ENCODE measurements at places on chromosomes 5 and 9.

- no peak for DNase-seq
These were observed 222.9 kb upstream of the RIOK2 start for GRCh38 chr5:97405941-97406340.

DNA sequence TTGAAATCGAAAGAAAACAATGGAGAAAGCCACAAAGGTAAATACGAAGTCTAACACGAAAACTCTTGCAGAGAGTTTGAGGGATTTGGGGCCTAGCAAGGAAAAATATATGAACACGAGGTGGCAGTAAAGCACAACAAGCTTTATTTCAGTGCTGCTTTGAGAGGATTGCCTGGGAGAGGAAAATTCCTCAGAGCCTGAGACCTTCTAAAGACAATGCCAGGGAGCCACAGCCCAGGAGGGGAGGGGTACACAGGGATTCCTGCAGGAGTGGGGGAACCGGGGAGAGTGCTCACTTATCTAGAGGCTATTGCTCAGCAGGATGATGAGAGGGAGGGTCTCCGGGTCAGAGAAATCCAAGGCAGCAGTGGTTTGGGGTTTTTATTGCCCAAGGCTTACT, 134.9 kb upstream of the ADCY2 start:
- no peak for DNase-seq

- DNase-seq, result no peak
These were observed 82.9 kb downstream of the NREP start for GRCh38 chr5:111673891-111674626.

DNA sequence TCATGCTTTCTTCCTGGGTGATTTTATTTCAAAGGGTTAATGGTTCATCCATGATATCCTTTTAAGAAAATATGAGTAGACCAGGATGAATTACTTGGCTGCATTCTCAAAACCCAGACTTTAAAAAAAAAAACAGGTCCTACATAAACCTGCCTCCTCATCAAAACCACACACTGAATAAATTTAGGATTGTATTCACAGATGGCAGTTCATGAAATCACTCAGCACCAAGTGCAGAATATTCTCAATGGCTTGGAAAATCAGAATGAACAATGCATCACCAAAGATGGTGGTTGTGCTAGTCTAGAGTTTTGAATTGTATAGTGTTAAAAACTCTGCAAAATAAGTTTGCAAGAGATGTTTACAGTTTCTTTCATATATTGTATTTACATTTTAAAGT, 145.4 kb upstream of the GRAMD2B start:
- no peak for DNase-seq

DNA sequence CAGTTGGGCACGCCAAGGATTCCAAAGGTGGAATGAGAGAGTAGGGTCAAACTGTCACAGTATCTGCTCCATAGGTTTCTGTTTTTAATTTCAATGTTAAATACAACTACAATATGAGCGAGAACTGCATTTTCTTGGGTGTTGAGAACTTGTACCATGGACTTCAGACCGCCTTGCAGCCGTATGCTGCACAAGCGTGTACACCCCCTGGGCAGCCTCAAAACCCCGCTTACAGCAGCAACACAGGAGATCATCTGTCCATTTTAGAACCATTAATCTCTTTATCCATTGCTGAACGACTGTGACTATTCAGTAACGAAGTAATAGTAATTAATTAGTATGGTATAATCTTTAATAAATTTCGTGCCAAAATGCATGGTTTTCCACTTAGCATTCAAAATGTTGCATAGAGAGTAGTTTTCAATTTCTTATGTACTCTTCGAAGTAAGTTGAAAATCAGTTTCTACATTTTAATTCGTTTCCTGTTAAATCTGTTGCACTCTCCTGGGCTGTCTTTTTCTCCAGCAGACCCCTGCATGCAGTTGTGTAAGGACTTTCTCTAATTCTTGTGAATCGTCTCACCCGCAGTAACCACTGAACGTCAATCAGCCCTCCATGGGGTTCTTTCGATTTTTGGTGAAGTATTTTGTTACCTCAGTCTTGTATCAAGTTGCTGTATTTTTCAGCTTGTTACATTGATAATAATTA, 42.0 kb upstream of the GARNL3 start:
- DNase-seq, result no peak

GRCh38 chr5:143102411-143102810, 301.1 kb downstream of the NR3C1 start:
- no peak for DNase-seq

- DNase-seq, result no peak
These were observed 9.8 kb upstream of the FTMT start for GRCh38 chr5:121841892-121842291.

DNA sequence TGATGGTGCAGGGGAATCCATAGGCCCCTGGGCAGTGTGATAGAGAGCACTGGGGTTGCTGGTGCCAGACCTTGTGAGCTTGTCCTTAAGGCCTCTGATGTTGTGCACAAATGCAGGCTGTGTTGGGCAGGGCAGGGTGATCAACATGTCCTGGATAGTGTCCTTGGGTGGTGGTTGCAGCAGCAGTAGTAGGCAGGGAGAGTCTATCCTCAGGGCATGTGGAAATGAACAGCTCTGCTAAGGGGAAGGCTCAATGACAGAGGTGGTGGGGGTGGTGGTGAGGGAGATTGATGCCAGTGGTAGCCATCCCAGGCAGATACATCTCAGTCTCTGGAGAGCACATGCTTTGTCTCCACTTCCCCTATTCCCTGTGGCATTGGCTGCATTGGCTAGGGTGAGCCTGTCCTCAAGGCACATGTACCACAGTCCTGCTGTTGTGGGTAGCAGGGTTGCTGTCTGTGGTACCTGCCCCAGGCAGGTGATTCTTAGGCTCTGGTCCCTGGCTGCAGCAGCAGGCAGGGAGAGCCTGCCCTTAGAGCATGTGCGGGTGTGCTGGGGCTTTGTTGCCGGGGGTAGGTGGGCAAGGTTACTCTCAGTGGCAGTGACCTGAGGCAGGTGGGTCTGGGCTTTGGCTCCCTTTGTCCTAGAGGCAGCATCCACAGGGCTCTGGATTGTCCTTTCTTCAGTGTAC, 111.1 kb downstream of the WDR70 start:
- DNase-seq, result no peak

GRCh38 chr9:89008055-89008743, 16.9 kb downstream of the S1PR3 start:
- DNase-seq, result no peak

DNA sequence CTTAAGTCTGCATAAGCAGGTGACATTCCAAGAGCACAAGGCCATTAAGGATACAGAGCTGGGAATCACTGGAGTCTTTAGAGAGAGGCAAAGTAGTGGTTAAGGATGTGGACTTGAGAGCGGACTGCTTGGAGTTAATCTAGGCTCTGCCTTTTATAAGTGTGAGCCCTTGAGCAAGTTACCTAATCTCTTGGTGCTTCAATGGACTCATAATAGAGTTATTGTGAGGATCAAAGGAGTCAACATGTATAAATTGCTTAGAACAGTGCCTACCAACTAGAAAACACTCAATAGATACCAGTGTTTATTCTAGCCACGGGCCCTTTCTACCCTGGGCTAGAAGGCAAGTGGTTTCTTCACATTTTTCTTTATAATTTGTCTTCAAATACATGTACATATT, 819.4 kb downstream of the NR2F1-AS1 start:
- DNase-seq, result no peak

- no peak for DNase-seq
These were observed 597.0 kb downstream of the PTPRD start for GRCh38 chr9:10015755-10016154.

DNA sequence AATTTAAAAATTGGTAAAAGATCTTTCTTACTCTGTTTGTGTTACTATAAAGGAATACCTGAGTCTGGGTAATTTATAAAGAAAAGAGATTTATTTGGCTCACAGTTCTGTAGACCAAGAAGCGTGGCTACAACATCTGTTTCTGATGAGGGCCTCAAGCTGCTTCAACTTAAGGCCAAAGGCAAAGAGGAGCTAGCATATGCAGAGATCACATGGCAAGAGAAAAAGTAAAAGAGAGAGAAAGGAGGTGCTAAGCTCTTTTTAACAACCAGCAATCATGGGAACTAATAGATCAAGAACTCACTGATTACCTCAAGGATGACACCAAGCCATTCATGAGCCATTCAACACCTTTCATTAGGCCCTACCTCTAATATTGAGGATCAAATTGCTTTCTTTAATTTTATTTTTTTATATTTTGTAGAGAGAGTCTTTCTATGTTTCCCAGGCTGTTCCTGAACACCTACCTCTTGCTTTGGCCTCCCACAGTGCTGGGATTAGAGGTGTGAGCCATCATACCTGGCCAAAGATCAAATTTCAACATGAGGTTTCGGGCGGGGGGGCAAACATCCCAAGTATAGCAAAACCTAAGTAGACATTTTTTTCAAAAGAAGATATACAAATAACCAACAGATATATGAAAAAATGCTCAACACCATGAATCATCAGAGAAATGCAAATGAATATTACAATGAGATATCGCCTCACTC, 16.0 kb upstream of the SHC3 start:
- no peak for DNase-seq

- DNase-seq, result no peak
These were observed 42.3 kb downstream of the MARCHF3 start for GRCh38 chr5:126988021-126988569.

- no peak for DNase-seq
These were observed 275.0 kb downstream of the GAS1 start for GRCh38 chr9:86672301-86672700.

GRCh38 chr5:79795764-79796398, 106.2 kb downstream of the CMYA5 start:
- no peak for DNase-seq

- no peak for DNase-seq
These were observed 13.9 kb upstream of the UBE2QL1 start for GRCh38 chr5:6434731-6435130.

DNA sequence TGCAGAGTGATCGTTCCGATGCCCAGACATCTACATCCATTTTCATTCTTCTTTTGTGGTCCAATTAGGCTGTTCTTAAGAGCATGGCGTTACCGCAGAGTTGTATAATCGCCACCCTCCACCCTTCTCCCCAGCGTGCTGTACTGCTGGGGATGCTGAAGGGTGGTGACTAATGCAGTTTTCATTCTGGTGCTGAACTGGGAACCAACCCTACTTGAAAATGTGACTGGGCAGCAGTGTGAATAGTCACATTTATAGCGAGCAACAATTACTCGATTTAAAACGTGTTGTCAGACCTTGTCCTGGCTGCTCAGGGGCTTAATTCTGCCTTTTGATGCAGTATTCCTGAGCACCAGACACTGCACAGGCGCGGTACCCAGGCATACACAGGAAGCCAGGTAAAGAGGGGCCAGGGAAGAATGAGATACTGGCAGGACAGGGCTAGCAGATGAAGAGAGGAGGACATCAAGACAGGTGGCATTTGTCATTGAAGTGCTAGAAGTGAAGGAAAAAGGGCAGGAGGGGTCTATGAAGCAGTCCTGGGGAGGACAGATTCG, 719 bp upstream of the ISCA1 start:
- no peak for DNase-seq

- DNase-seq, result no peak
These were observed 35.2 kb downstream of the SLC9A3 start for GRCh38 chr5:488744-489688.

DNA sequence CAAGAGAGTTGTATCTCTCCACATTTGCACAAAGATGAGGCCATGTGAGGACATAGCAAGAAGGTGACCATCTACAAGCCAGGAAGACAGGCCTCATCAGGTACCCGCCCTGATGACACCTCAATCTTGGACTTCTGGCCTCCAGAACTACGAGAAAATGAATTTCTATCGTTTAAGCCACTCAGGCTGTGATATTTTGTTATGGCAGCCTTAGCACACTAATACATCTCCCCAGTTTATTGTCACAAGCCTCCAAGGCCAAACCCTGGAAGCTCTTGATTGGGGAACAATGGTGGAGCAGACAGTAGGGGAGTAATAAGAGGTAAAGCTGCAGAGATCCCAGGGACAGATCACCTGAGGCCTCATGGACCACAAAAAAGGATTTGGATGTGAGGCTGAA, 7.7 kb upstream of the P4HA2 start:
- DNase-seq, result no peak

DNA sequence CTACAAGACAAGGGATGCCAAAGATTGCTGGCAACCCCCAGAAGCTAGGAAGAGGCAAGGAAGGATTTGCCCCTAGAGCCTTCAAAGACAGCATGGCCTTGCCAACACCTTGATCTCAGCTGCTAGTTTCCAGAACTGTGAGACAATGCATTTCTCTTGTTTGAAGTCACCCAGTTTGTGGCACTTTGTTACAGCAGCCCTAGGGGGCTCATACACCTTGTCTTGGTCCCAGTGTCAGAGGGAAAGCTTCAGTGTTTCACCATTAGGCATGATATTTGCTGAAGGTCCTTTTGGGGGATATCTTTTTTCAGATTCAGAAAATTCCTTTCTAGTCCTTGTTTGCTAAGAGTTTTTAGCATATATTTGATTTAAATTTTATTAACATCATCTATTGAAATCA, 3.1 kb upstream of the PPIC start:
- no peak for DNase-seq

- no peak for DNase-seq
These were observed 10.1 kb downstream of the FBXL7 start for GRCh38 chr5:15510092-15510491.

GRCh38 chr9:109134167-109134578, 14.4 kb upstream of the TMEM245 start:
- no peak for DNase-seq

GRCh38 chr5:143683459-143683858, 128.5 kb upstream of the HMHB1 start:
- no peak for DNase-seq

- peak; percentile 59 for DNase-seq
These were observed 25.9 kb upstream of the IL17B start for GRCh38 chr5:149404746-149405549.

All from T1000 (cell line).